ENCODE measurements at places on chromosomes 4 and X.

DNA sequence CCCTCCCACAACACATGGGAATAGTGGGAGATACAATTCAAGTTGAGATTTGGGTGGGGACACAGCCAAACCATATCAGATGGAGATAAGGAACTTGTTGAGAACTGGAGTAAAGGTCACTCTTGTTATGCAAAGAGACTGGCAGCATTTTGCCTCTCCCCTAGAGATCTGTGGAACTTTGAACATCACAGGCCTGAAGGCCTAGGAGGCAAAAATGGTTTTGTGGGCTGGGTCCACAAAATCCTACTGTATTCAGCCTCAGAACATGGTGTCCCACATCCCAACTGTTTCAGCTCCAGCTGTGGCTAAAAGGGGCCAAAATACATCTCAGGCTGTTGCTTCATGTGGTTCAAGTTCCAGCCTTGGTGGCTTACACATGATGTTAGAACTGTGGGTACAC, 1247.8 kb upstream of the IGFBP7 start:
- DNase-seq: no peak

GRCh38 chr4:150145946-150146340, 67.7 kb downstream of the DCLK2 start:
- DNase-seq: no peak

GRCh38 chrX:116111497-116111896, 59.0 kb upstream of the AGTR2 start:
- DNase-seq: no peak

- DNase-seq: no peak
Observed at GRCh38 chr4:96375367-96375766, 535.5 kb downstream of the PDHA2 start.

- no peak for DNase-seq
Observed at GRCh38 chrX:136662104-136662503, 14.1 kb downstream of the CD40LG start.

DNA sequence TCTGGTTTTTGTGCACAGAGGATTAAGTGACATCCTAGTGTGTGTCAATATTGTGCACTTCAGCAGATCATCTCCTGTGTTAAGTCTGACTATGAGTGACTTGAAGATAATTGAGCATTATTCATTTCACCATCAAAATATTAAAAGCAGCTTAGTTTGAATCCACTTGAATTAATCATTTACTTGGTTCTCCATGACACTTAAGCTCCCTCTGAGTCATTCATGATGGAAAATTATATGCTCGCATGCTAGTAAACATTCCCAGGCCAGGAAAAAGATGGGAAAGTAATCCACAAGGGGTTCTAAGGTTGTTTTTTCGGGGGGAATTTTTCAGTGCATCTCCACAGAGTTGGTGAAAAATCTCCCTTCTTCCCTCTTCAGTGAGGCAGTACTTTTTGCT, 97.2 kb upstream of the EOLA2 start:
- DNase-seq: no peak

DNA sequence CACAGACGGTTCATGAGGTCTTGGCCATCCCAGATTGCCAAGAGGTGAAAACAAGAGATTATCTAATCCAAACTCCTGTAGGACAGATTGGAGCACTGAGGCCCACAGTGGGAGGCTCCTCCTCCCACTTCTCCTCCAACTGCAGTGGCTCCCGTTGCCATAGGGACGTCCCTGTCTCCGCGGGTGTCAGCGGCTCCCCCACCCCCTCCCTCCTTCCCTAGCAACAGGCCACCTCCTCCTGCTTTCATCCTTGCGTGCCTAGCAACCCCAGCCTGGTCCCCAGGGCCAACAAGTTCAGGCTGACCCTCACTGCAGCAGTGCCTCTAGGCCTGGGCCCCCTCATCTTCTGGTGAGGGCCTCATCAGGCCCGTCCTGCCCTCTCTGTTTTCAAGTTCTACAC, 6.8 kb upstream of the IQSEC2 start:
- peak; percentile 26 for DNase-seq

GRCh38 chrX:97096385-97096784, 212.7 kb downstream of the RPA4 start:
- peak; percentile 17 for DNase-seq

DNA sequence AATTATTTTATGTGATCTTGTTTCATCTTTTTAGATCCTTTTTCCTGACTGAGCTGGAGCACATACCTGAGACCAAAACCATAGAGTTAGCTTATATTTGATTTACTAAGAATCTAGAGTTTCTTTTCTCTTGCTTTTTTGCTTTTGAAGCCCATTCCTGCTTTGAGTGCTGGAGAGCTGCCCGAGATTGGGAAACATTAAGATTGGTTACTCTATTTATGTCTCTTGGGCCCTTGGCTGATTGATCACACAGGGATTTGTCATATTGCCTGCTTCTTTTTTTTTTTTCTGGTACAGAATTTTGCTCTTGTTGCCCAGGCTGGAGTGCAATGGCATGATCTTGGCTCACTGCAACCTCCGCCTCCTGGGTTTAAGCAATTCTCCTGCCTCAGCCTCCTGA, 73.9 kb downstream of the REPS2 start:
- DNase-seq: no peak

DNA sequence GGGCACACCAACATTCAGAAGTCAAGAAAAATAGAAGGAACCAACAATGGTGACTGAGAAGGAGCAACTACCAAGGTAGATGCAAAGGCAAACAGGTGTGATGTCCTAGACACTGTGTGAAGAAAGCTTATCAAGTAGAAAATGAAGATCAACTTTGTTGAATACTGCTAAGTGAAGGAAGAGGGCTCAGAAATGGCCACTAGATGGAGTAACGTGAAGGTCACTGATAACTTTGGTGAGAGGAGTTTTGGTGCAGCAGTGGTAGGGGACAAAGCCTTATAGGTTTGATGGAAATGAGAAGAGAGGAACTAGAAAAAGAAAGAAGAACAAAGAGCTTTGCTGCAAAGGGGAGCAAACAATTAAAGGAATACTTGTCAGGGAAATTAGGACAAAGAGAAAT, 23.5 kb downstream of the OTC start:
- no peak for DNase-seq

GRCh38 chr4:51859476-51860031, 16.6 kb downstream of the DCUN1D4 start:
- DNase-seq: no peak

DNA sequence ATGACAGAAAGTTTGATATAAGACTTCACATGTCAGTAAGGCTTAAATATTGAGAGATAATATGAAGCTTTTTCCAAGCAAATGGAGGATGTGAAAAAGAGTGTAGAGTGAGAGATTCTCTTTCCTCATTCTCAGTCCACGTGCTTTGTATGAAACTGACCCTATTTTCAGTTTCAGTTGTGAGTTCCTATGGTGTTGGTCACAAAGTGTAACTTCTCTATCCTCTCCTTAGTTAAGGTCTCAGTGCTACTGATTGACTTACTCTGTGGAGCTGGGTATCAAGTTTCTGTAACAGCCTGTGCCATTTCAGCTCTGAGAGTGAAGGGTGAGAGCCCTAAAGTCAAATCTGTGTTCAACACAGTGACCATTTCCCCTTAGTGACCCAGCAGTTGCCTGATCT, 277.2 kb downstream of the EPHA5 start:
- no peak for DNase-seq
